GM12864 (cell line): ENCODE measurements at places on chromosomes 4 and X.

- DNase-seq, result no peak
These were observed 28.8 kb upstream of the GRIA3 start for GRCh38 chrX:123155327-123155726.

- no peak for DNase-seq
These were observed 204.5 kb downstream of the NLGN4X start for GRCh38 chrX:6024204-6024603.

DNA sequence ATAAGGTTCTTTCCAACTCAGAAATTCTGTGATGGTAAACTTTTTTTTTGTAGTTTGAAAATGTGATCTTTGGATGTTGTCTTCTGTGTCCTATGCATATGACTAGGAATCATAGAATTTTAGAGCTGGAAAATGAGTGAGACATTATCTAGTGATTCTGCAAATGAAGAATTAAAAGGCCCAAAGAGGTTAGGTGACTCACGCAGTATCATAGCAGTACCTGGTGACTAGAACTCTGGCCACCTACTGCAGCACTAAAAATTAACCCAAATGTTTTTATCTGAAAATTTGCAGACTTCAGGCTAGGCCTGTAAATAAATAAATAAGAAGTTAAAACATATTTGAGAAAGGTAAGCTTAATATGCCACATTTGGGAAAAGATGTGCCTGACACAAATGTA, 52.8 kb downstream of the NFKB1 start:
- DNase-seq, result no peak

DNA sequence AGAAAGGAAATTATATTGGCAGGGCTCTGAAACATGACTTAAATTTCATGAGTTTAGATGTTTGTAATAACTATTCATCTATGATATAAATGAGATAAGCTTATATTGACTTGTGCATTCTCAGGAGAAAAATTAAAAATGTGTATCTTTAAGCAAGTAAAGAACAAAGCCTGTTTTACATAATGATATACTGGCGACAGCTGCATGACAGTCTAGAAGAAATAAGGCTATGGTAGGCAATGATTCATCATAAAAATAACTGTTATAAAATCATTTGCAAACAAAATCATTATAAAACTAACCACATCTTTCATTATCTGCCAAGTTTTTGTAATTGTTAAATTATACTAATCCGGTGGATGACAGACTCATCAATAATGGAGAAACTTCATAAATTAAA, 188.1 kb downstream of the ADAM29 start:
- DNase-seq, result no peak

GRCh38 chrX:48541140-48541814, 1.8 kb downstream of the TBC1D25 start:
- peak; percentile 37 for DNase-seq

DNA sequence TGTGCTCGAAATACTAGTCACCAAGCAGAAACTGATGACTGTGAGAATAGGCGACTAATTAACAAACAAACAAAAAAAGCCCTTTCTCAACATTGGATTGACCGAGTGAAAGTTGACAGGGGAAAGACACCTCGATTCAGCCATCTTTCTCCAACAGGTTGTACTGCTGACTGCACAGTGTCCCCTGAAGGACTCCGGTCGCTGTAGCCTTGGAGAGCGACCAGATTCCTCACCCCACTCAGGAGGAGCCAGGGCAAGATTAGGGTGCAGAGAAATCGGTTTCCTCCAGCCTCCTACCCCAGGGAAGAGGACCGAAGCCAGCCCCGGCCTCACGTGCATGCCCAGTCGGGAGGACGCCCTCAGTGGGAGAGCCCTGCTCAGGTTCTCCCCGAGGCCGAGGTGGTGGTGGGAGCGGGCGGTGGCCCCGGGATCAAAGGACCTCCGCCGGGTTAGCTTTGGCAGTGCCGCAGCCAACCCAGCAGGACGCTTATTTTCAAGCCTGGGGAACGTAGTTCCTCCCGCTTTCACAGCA, 1.1 kb upstream of the RAP1GDS1 start:
- DNase-seq, result no peak

GRCh38 chrX:150225266-150225665, 137.9 kb upstream of the MAMLD1 start:
- no peak for DNase-seq

GRCh38 chr4:6986072-6986780, 56.9 kb upstream of the TADA2B start:
- DNase-seq, result no peak

GRCh38 chrX:39493168-39493567, 604.6 kb downstream of the BCOR start:
- DNase-seq, result no peak

DNA sequence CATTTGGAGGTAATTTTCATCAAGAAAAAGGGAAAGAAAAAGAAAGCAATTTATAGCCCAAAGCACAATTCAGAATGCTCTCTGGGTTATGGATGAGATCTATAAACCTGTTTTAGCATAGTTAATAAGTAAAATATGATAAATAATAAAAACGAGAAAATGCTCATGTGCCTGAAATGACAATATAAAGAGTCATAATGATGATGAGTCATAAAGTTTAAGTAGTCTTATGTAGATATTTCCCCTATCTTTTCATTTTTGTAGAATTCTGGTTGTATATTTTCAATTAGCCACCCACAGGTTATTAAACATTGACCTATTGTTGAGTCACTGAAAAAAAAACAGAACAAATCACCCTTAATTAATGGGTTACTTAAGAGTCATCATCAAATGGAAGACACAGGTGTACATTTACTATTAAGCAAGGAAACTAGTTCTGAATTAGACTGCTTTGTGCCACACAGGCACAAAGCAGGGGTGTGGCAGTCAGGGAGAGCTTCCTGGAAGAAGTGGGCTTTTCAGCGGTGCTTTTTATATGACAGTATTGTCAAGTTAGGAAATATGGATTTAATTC, 29.3 kb downstream of the BEND4 start:
- no peak for DNase-seq

- DNase-seq, result no peak
These were observed 5.1 kb upstream of the CENPC start for GRCh38 chr4:67550451-67550850.

- no peak for DNase-seq
These were observed 25.3 kb downstream of the SULT1B1 start for GRCh38 chr4:69735119-69735518.

DNA sequence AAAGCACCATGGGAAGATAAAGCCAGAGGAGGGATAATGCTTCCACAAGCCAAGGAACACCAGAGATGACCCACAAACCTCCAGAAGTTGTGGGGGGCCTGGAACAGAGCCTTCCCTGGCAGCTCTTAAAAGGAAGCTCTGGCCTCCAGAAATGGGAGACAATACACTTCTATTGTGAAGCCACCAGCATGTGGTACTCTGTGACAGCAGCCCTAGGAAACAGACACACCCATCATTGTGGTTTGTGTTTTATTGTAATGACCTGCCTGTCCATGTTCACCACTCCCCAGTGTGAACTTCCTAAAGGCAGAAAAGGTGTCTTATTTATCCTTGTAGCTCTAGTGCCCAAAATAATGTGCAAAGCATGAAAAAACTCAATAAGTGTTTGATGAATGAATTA, 264.1 kb upstream of the GATB start:
- no peak for DNase-seq

- no peak for DNase-seq
These were observed at the start of gene HS6ST2 for GRCh38 chrX:132958091-132958703. TSS of gene HS6ST2 (minus strand) at chrX:132958629.

DNA sequence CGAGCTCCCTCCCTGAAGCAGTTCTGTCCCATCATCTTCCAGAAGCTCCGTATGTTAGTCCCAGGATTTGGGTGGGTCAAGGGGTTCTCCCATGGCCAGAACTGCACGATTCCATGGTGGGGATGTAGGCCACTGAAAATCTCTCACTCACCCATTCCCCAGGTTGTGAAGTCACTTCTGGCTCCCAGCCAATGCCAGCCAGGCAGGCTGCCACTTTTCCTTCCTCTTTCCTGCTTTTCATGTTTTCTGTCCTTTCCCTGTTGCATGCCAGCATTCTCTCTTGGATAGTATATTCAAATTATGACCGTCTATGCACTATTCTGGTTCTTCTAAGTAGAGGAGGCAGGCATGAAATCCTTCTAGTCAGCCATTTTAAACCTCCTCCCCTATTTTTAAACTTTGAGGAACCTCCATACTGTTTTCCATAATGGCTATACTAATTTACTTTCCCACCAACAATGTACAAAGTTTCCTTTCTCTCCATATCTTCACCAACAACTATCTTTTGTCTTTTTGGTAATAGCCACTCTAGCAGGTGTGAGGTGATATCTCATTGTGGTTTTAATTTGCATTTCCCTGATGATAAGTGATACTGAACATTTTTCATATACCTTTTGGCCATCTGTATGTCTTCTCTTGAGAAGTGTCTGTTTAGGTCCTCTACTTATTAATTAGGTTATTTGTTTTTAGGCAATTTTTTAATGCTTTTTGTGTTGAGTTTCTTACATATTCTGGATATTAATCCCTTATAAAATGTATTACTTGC, 182.1 kb upstream of the TET2 start:
- no peak for DNase-seq

- no peak for DNase-seq
These were observed 214.4 kb downstream of the HS3ST1 start for GRCh38 chr4:11214281-11214680.

DNA sequence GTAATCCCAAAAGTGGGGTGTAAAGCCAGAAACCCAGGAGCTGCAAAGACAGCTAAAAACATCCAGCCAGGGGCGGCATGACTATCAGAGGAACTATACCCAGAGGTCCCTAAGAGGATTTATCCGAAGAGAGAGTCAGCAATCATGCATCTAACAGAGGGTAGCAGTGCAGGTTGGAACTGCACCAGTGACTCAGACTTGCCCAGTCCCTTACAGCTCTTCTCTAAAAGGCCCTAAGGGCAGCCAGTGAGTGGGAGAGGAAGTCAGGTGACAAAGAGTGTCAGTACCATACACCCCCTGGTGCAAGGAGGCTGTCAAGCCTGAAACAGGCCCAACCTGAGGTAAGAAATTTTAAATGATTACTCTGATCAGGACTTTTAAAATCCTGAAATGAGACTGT, 88.1 kb downstream of the CAMK2D start:
- no peak for DNase-seq

- no peak for DNase-seq
These were observed 16.8 kb downstream of the ARHGEF38 start for GRCh38 chr4:105569057-105569865.

GRCh38 chrX:13074297-13075262, 30.2 kb upstream of the FAM9C start:
- DNase-seq, result no peak

GRCh38 chr4:81052119-81053068, 21.9 kb downstream of the BMP3 start:
- peak; percentile 88 for DNase-seq

DNA sequence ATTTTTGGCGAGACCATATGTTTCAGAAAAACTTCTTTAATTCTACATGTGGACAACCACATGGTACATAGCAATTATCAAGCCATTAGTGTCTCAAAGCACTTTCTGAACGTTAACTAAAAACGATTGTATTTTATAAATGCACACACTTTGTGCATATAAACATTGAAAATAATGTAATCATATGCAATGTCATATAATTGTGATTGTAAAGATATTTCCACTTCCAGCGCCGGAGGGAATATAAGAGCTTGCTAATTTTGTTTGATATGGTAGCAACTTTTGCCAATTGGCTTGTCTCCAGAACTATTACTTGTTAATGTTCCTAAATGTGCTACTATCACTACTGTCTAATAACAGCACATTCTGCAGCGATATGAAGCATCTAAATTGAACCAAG, 162.3 kb upstream of the SMIM31 start:
- no peak for DNase-seq

- DNase-seq, result no peak
These were observed 186.7 kb upstream of the NOCT start for GRCh38 chr4:138828926-138829325.

DNA sequence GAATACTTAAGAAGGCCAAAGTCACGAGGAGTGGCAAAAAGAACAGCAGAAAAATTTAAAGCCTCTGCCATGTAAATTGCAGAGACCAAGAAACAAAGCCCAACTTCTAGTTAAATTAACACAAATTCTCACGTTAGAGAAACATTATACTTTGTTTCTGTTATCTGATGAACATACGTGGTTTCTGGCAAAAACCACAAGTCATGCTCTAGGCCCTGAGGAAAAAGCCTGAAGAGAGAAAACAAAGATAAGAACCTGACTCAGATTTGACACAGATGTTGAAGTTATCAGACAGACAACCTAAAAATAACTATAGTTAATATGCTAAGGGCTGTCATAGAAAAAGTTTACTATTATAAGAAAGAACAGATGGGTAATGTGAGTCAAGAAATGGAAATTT, 149.1 kb upstream of the PCDH10 start:
- no peak for DNase-seq

DNA sequence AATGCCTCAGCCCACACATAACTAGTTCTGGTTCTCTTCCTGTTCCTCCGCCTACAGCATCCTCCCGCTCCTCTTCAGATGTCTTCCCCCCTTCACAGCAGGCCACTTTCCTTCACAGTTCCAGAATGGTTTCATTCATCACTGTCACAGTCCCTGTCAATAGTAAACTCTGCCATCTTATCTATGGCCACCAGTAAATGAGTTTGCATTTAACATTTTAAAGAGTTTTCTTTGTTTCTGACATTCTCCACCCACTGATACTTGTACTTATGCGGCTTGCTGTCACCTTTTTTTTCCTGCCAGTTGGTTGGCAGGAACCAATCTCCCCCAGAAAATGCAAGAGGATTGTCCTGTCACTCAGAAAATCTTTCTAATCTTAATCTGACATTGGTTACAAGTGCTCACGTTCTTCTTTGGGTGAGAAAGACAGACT, 114.1 kb downstream of the GLUD2 start:
- DNase-seq, result no peak

DNA sequence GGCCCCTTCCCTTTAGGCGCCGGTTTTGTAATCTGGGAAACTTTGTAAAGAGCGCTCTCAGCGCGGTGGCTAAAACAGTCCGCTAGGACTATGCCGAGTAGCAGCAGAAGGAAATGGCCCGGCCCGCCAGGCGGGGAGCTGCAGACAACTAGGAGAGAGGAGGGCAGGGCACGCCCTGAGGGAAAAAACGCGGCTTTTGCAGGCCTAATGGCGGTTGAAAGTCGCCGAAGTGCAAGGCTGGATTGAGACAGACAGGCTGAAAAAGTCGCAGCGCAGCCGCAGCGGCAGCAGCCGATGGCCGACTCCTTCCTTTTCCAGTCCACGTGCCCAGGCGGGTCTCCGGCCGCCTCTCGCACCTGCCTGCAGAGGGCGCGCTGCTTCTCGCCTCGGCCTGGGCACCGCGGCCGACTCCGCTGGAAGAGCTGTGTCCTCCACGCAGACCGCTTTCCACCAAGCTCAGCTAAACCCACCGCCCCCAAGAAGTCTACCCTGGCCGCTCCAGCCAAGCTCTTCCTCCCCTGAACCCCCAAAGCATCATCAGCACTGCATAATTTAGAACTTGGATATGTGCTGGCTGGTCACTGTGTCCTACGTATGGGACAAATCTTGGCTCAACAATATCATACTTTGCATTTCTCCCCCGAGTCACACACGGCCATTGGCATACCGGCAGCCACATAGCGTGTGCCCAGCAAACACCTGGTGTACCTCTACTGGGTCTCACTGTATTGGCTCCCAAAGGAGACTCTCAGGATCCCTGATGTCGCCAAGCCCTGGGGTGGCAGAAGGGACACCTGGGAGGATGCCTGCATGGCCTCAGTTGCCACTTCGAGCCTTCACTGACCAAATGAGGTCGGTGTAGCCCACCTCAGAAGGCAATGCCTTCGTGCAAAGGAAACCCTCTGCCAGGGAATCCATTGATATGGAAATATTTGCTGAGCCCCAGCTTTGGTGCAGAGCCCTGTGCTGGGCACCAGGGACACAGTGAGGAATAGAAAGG, 14.5 kb downstream of the SLC25A5 start:
- no peak for DNase-seq
